Stimulated activated CD8-positive, alpha-beta memory T cell treated with anti-CD3 and anti-CD28 coated beads, Interleukin-15, amount 100 ng/mL, for 24 hours (primary cell): ENCODE measurements at places on chromosomes 2 and 18.

- DNase-seq, result no peak
Observed at GRCh38 chr2:149160701-149161217, 122.3 kb downstream of the LYPD6B start.

GRCh38 chr2:125516496-125517109, 1139.4 kb upstream of the GYPC start:
- no peak for DNase-seq

DNA sequence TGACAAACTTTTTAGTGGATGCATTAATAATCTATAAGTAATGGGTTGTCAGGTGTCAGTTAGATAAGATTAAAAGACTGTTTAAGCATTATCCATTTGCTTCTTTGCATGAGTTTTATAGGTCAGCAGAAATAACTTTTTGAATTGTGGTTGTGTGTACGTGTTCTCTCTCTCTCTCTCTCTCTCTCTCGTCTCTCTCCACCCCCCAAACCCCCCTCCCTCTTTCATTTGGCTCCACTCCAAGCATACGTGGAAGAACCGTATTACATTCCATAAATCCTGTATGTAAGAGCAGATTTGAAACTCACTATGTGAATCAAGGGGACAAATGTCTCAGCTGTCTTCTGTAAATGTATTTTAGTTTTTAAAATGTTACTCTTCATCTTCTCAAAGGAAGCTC, 120.2 kb downstream of the MEIS1 start:
- no peak for DNase-seq

GRCh38 chr18:68431111-68431921, 283.6 kb downstream of the TMX3 start:
- DNase-seq, result no peak

- no peak for DNase-seq
Observed at GRCh38 chr2:108810993-108811957, 24.7 kb downstream of the CCDC138 start.

DNA sequence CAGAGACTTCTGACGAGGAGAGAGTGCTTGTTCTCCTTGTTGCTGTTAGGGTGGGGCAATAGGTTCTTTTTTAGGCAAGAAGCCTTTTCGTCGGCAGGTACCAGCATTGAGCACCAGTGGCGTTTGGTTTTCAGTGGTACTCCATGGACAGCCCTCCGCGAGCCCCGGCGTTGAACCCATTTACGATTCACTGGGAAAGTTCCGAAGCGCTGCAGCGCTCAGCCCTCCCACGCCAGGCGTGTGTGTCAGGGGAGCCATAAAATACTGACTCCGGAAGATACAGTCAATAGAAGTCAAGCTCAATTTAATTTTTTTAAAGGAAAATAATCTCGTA, 494 bp upstream of the ROCK1 start:
- DNase-seq, result peak; percentile 21

DNA sequence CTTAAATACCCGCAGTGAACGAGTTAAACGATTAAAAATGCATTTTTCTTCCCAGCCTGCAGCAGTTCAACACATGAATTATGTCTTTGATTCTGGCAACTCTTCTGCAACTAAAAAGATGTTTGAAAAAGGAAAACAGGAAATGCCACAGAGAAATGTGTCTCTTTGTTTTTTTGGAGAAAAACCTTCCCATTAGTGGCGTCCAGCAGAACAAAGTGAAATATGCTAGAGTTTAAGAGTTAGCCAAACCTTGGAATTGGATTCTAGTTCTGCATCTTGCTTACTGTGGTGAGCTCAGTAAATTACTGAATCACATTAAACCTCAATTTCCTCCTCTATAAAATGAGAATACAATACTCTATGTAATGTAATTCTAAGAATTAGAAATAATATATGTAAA, 900.2 kb upstream of the ACVR2A start:
- no peak for DNase-seq

DNA sequence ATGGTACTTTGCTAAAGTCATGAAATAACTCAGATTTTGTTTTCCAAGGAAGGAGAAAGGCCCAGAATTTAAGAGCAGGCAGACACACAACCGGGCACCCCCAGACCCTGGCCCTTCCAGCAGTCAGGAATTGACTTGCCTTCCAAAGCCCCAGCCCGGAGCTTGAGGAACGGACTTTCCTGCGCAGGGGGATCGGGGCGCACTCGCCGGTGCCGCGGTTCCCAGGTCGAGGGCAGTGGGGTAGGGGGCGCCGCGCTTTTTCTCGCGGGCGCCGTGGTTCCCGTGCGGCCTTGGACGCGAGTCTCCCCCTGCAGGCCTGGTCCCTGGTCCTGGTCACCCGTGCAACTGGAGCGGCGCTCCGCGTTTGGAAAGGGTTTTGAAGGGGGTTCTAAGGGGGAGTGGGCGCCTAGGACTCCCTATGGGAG, 1.2 kb downstream of the ZNF236 start:
- DNase-seq, result no peak

- DNase-seq, result no peak
Observed at GRCh38 chr2:75580156-75580555, 19.4 kb upstream of the EVA1A start.

GRCh38 chr18:6792391-6792790, 62.9 kb downstream of the ARHGAP28 start:
- DNase-seq, result no peak

DNA sequence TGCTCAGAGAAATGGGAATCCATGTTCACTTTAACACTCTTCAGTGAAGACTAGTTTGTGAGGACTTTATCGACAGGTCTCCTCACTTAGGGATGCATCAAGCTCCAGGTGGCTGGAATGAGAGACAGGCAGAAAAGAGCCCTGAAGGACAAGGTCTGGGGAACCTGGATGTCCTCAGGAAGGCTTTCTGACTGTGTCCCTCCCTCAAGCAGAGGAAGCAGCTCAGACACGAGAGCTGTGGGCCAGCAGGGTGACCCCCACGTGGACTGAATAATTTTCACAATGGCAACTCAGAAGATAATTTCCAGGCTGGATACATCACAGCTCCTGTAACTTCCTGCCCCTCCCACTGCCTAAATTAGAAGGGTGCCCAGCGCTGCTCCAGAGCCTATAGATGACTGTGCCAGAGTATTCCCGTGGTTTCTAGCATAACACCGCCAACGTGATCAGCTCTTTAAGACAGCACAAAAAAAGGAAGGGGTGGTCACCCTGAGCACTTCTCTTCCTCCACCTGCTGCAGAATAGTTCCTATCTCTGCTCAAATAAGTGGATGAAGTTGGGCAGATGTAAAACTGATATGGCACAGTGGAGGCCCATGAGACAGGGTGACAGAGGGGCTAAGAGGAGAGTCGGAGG, 25.7 kb upstream of the NCK2 start:
- no peak for DNase-seq

DNA sequence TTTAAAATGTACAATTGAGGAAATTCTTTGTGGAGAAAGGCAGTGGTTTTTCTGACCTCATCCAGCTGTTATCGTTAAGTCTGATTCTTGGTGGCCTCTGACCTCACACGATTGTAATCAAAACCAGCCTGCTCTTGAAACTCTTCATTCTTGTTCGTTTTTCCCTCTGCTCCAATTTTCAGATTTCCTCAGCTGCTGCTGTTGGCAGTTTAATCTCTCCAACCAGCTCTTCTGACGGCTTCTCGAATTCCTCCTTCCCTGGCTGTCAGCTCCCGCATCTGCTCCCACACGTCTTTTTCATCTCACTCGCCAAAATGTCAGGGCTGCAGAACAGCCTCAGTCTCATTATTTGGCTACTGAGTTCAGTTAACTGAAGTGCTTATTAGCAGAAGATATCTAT, 136.1 kb downstream of the DCDC2C start:
- DNase-seq, result no peak

- DNase-seq, result no peak
Observed at GRCh38 chr2:12169721-12170120, 423.3 kb downstream of the LPIN1 start.

DNA sequence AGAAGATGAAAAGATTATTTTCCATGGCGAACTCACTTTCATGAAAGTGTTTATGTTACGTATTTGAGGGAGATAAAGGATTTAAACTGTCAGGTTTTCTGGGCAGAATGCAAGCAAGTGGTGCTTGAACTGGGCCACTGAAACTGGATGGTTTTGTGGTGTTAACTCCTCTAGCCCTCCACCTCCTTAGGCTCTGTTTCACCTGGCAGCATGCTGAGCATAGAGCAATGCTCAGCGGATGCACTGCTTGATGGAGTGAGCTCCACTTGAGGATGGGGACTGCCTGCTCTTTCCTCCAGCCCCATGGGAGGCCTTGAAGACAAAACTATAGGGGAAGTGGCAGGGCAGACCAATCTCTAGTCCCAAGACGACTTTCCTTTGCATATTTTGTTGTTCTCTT, 345.8 kb downstream of the TDRD15 start:
- DNase-seq, result no peak

- no peak for DNase-seq
Observed at GRCh38 chr2:170530284-170530745, 184.8 kb upstream of the SP5 start.
